ENCODE measurements at places on chromosomes 11 and 22.

- DNase-seq = peak; percentile 2
Observed at GRCh38 chr11:90919332-90919731, 696.5 kb upstream of the CHORDC1 start.

DNA sequence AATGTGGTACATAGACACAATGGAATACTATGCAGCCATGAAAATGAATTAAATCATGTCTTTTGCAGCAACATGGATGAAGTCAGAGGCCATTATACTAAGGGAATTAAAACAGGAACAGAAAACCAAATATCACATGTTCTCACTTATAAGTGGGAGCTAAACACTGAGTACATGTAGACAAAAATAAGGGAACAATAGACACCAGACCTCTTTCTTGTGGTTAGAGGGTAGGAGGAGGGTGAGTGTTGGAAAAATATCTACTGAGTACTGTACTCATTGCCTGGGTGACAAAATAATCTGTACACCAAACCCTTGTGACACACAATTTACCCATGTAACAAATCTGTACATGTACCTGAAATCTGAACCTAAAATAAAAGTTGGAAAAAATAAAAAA is 59.1 kb upstream of the ANO5 start:
- DNase-seq = no peak

GRCh38 chr11:86669424-86669823 is 3.0 kb downstream of the ME3 start:
- no peak for DNase-seq

DNA sequence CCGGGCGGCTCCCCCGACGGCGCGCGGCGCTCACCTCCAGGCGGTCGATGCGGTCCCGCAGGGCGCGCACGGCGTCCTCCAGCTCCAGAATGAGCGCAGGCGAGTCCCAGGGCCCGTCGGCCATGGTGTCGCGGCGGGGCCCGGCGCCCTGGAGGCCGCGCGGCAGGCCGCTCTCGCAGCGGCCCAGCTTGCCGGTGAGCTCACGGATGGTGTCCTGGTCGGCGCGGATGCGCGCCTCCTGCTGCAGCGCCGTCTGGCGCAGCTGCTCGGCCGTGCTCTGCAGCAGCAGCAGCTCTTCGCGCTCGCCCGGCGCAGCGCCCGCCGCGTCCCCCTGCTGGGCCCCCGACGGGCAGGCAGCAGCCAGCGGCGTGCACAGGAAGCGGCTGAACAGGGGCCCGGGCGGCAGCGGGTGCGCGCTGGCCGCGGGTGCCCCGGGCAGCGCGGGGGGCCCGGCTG is 599 bp downstream of the NPTXR start:
- DNase-seq = peak; percentile 20

DNA sequence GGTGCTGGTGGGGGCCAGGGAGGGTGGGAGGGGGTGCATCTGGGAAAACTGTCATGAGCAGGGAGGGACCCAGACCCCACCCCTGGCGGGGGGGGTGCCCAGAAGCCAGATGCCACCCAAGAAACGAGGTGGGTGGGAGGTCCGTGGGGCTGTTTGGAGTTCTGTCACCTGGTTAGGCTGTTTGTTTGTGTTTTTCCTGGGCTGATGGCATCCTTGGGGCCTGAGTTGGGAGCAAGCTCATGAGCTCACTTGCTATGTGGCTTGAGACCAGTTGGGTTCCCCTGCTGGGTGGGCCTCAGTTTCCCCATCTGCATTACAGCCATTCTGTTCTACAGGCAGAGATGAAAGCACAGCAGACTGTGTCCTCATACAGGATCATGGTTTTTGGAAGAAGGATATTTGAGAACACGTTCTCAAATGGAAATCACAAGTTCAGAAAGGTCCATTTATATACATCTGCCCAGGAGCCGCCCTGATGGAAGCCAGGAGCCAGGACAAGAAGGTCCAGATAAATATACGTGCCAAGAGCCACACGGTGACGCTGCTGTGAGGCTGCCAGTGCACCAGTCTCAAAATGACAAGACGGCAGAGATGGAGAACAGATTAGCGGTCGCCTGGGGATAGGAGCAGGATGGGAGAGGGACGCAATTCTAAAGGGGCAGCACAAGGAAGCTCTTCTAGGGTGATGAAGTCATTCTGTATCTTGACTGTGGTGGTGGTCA is 312.9 kb downstream of the MN1 start:
- DNase-seq = no peak

- DNase-seq = no peak
Observed at GRCh38 chr11:42974510-42975179, 337.2 kb upstream of the API5 start.

DNA sequence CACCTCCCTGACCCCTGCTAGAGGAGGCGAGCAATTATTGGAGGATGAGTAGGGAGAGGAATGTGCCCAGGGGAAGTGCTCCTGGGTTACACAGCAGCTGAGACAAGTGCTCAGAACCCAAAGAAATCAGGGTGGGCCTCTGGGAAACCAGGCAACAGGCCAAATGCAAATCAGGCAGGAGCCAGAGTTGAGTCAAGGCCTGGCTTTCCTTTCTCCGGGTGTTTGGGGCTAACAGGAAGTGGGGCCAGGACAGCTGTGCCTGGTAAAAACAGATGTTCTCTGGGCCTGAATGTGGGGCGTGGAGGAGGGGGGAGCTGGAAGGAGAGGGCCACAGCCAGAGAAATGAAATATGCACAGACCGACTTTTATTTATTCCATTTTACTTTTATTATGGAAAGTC is 22.0 kb downstream of the MFNG start:
- peak; percentile 76 for DNase-seq

DNA sequence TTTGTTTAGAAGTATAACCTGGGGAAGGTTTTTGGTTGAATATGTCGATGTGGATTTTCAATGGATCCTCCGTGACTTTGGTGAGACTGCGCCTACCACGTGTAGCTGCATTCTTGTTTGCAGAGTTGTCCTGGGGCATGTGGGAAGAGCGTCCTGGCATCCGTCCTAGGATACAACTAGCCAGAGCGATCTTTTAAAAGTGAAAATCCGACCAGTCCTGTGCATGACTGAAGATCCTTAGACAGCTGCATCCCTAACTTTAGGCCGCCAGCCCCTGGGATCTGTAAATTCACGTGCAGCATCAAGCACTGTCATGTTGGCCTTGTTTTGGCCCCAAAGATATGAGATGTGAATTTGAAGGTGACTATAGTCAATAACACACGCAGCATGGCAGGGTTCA is 22.4 kb upstream of the THY1 start:
- DNase-seq = no peak

- DNase-seq = no peak
Observed at GRCh38 chr11:134751031-134751585, 339.1 kb upstream of the B3GAT1 start.

- no peak for DNase-seq
Observed at GRCh38 chr11:126423743-126424142, 68.3 kb downstream of the ST3GAL4 start.

DNA sequence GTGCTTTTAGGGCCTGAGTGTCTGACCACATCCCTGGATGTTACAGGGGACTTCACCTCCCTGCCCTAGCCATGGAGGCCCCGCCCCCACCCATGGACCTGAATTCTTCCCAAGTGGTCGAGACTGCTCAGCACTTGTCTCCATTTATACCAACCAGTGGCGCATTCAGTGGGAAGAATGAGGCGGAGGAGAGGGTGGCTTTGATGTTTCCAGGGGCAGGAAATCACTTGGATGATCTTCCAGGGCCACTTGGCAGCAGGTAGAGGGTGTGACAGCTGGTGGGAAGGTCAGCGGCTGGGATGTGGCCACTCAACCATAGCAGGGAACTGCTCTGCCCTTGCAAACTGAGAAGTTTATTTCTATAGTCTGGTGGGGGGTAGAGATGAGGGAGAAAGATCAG is 155.1 kb upstream of the BLID start:
- no peak for DNase-seq

GRCh38 chr11:69797156-69797555 is 22.0 kb upstream of the FGF4 start:
- no peak for DNase-seq

DNA sequence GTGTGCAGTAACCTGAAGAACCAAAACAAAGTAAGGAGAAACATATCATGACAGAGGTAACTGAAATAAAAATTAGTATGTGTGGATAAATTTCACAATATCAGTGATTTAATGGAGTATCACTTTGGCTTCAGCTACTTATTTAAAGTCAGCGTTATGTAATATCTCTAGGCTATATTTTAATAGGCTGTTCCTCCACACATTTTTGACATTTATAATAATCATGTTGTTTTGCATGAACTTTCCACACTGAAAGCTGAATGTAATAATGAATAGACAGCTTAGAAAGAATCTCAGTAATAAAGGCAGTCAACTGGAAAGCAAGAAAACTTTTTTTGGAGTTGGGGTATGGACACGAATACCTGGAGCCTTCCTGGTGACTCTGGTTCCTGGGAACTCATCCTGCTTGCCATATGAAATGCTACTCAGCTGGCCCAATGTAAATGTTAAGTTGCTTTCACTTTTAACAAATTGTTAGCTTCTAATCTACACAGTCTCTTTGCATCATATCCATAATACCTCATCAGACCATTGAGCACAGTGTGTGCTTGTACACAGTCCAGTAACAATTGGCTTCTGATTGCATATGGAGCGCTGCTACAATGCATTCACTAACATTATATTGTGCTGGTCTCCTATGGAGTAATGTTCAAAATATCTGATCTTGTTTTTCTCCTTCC is 257.7 kb downstream of the SOX6 start:
- DNase-seq = no peak

DNA sequence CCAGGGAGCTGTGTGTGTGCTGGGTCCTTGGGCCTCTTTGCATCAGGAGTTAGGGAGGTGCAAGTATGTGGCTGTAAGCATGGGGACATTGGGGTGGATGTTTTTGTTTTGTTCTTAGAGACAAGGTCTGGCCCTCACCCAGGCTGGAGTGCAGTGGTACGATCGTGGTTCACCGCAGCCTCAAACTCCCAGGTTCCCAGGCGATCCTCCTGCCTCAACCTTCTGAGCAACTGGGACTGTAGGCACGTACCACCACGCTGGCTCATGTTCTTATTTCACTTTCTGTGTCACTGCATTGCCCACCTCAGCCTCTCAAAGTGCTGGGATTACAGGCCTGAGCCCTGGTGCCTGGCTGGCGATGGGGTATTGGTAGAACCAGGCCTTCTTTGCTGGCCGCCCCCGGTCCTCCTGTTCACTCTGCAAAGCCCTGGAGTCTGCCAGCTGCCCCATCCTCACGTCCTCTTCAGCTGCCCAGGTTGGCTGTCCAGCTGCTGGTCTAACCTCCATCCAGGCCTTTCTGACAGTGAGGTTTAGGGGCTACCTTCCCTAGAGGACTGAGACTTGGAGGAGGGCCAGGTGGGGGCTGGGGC is 851 bp upstream of the GRAMD4 start:
- no peak for DNase-seq

DNA sequence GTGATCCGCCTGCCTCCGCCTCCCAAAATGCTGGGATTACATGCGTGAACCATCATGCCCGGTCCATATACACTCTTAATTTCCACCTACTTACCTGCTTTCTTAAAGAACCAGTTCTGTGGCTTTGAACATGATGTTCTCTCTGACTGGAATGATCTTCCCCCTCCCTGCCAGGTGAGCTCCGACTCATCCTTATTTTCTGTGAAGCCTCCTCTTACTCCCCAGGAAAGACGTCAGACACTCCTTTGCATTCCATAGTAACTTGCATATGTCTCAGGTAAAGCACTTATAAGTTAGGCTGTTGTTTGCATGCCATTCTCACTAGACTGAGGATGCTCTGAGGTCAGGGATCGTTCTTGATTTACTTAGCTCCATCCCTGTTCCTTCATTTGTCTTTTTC is 91.8 kb upstream of the RAB1B start:
- DNase-seq = no peak

DNA sequence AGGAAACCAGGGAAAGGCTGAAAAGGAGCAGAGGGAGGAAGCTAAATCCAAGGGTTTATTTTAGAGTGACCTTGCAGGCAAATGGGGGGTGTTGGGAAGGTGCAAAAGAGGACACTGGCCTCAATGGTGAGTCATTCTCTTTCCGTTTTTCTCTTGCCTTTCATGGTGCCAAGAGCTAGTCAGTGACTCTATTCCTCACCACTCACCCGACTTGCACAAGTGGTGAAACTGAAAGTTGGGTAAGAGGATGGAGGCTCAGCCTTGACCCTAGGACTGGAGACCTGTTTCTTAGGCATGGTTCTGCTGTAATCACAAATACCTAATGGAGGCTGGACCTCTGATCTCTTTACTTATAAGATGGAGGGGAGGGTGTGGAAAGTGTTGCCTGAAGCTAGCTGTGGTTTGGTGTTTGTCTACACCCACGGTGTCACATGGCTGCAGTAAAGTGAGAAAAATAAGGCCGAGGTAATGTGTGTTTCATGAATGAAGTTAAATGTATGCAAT is 67.3 kb upstream of the CREB3L1 start:
- no peak for DNase-seq

GRCh38 chr11:45079075-45079444 is 67.4 kb upstream of the PRDM11 start:
- DNase-seq = peak; percentile 78

- no peak for DNase-seq
Observed at GRCh38 chr11:120904116-120904515, 119.8 kb upstream of the TBCEL start.

- no peak for DNase-seq
Observed at GRCh38 chr11:129395883-129396282, 20.2 kb downstream of the BARX2 start.

- DNase-seq = no peak
Observed at GRCh38 chr22:32375678-32376450, 18.2 kb downstream of the RFPL3 start.

DNA sequence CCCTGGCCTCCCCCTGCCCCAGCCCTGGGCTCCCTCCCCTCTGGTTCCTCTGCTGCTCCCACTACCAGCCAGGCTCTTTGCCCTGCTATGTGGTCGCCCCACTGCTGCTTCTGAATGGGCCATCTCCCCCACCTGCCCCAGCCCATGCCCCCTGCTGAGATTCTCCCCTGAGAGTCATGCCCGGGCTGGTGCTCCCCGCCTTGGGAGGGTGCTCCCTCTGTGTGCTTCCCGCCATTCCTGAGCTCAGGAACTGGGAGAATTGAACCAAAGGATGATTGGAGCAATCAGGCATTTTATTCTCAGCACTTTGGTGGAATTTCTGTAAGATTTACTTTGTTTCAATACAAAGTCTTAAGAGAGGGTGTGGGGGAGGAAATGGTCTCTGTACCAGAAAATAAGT is 6.8 kb downstream of the APOBEC3D start:
- no peak for DNase-seq

DNA sequence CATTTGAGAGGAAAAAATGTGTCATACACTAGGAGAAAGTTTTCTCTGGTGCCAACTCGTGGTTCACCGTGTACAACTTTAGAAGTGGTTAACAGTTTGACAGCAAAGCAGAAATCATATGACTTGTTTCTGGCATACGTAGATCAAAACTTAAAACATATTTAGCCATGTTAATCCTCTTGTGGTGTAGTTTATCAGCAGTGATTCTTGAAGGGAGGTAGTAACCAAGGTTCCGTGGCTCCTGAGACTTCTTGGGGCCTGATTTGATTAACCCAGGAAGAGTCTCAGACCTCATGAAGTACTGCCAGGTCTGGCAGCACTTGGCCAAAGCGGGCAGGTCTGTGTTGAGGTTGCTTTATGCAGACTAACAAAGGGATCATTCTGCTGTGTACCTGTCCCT is 40.5 kb downstream of the SREBF2 start:
- no peak for DNase-seq
